EL (cell line): ENCODE measurements at places on chromosomes 16 and 17.
A peak's percentile ranks its signal among the peaks of the same experiment; 100 is the strongest.

DNA sequence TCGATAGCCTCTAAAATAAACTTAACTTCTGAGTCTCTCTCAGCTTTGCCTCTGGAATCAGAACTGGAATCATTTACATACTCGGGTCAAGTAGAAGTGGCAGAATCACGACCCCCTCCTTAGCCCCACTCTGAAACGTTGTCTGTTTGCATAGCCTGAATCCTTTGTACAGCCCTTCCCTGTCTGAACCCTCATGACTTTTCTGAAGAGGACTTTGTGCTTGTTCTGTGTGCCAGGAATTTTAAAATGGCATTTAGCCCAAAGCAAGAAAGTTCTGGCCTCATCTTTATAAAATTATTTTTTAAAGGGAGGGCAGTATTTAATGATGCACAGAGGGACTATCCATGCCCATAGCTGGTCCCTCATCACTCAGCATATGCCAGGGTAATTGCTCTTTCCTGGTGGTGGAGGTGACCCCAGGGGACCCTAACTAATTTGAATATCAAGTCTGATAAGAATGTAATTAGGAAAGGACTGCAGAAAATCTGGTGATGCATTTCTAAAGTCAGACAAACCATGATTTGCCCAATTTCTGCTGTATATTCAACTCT is 342.7 kb upstream of the TNRC6C start:
- DNase-seq = no peak

- DNase-seq = peak; percentile 48
Observed at GRCh38 chr16:56193951-56194726, 2.9 kb downstream of the GNAO1 start.

DNA sequence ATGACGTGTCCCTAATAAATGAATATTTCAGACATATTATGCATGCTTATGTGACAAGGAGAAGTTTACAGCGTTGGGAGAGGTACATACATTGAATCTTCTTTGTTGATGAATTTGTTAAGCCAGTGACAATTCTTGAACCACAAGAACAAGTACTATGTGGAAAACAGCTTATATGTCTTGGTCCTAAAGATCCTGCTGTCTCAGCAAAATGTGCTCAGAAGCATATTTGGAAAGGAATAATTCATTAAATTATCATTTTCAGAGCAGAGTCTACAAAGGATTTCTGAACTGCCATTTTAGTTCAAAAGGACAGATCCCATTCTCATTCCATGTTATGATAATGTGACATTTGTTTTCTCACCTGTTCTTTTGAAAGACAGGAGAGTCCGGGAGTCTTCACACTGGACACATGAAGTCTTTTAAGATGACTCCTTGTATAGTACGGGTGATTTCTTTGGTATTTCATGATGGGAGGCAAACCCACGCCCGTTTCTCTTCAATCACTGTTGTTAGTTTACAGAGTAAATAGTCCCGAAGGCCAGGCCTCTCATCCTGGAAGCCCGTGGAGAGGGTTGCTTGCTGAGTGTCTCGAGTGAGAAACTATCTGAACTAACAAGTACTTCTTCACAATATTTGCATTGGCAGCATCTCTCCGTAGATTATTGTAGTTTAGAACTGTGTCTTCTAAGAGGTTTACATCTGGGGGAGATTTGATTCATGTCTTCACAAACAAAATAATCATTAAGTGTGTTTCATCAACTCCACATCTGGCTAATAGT is 26.7 kb downstream of the VPS35L start:
- DNase-seq = no peak

- no peak for DNase-seq
Observed at GRCh38 chr16:627454-628239, 3.1 kb upstream of the WFIKKN1 start.

- DNase-seq = no peak
Observed at GRCh38 chr16:48052731-48053417, 102.9 kb downstream of the ABCC12 start.

- no peak for DNase-seq
Observed at GRCh38 chr17:69928611-69929010, 146.4 kb upstream of the KCNJ16 start.

GRCh38 chr17:82856361-82856760 is 16.5 kb upstream of the ZNF750 start:
- no peak for DNase-seq

GRCh38 chr17:73798111-73798748 is 154.0 kb upstream of the SDK2 start:
- peak; percentile 29 for DNase-seq

DNA sequence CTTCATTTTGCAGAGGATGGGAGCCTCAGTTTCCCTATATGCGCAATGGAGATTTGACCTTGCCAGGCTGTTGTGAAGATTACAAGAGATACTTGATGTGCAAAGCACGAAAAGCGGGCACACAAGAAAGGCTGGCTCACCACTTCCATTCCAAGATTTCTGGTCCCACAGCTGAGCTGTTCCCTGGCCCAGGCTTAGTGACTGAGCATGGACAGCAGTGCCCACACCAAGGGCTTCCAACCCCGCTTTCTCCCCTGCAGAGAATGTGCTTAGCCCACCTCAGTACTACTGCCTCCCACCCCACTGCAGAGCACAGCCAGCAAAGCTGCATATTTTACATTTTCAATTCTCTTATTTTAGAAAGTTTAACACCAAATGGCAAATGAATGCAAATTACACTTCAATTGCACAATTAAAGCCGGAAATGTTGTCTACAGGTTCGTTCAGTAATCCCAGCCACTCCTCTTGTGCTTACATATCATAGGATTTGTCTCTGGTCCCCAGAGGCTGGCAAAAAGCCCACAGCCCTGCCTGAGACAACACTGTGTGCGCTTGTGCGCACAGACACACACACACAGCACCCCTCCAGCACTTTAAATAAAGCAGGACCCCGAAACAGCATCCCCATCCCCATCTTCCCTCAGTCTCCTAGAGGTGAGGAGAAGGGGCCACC is 51.8 kb downstream of the VAC14 start:
- DNase-seq = no peak

DNA sequence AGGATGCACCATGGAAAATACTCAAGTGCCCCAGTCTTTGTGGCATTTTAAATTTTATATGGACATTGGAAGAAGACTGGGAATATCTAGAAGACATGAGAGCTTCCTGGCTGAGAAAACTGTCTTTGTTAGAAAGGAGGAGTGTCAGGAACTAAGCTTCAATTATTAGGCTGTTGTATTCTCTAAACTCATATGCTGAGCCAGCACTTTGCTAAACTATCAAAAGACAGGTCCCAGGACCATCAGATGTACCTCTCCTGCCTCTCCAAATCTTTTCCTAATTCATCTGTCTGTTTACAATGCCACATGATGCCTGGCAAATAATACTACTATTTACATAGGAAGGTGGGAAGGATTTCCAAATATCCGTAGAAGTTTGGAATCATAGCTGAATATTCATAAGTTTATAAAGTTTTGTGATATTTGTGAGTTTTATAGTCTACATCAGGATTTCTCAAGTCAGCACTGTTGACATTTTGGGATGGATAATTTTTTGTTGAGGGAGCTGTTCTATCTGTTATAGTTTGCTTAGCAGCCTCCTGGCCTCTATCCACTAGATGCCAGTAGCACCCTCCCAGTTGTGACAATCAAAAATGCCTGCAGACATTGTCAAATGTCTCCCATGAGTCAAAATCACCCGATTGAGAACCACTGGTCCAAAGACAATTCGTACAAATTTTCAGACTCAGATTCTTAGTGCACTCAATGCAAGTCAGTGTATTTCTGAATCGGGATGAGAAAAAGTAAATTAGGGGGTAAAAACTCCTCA is 61.2 kb upstream of the NETO2 start:
- DNase-seq = no peak

- no peak for DNase-seq
Observed at GRCh38 chr17:30173649-30174048, 57.0 kb downstream of the NSRP1 start.

- peak; percentile 19 for DNase-seq
Observed at GRCh38 chr17:79970576-79971068, 65.0 kb downstream of the TBC1D16 start.

GRCh38 chr16:87603684-87604633 is 1.7 kb downstream of the JPH3 start:
- DNase-seq = no peak

DNA sequence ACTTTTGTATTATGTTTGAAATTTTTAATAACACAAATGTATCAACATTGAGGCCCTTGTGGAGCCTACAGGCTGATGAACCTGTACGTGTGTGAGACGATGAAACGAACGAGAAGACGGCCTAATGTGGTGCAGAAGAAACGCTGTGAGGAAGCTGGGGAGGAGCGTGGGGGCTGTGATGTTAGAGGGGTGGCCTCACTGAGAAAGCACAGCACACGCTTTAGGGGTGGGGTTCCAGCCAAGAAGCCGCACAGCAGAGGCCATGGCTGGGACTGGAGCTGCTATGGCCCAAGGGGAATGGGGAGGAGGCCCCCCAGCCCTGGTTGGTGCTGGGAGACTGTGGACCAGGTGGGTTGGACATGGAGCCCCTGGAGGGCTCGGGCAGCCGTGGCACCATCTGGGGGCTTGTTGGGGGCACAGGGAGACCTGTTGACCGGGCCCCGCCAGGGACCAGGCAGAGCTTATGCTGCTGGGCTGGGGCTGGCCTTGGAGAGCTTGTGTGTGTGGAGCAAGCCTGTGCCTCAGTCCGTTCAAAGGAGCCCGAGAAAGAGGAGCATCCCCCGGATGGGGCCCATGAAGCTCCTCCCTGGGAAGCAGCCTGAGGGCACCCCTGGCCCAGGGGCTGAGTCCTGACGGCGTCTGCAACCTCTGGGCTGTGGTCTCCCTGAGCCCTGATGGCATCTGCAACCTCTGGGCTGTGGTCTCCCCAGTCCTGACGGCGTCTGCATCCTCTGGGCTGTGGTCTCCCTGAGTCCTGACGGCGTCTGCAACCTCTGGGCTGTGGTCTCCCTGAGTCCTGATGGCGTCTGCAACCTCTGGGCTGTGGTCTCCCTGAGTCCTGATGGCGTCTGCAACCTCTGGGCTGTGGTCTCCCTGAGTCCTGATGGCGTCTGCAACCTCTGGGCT is 44.7 kb downstream of the METRNL start:
- DNase-seq = no peak

DNA sequence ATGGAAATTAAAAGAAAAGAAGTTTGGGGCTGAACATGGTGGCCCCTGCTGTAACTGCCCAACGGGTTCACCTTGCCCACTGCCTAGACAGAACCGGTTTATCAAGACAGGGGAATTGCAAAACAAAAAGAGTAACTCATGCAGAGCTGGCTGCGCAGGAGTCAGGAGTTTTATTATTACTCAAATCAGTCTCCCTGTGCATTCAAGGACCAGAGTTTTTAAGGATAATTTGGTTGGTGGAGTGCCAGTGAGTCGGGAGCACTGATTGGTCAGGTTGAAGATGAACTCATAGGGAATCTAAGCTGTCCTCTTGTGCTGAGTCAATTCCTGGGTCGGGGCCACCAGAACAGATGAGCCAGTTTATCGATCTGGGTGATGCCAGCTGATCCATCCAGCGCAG is 4.4 kb upstream of the SCPEP1 start:
- DNase-seq = no peak

DNA sequence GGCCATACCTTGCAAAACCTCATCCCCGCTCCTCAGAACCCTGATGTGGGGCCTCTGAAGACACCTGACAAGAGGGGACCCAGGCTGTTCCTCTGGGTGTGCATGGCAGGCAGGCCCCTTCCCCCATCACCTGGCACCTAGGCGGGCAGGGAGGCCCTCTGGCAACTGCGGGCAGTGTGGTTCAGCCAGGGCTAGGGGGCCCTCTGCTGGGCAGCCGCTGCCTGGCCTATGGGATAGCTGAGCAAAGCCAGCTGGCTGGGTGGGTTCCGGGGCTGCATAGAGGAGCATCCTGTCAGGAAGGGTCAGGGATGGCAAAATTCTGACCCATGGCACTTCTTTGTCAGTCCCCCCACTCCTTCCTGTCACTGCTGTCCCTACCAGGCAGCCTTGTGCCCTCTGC is 228.7 kb upstream of the ASIC2 start:
- DNase-seq = no peak

- DNase-seq = peak; percentile 70
Observed at GRCh38 chr16:89383095-89384003, 107.0 kb downstream of the ANKRD11 start.

GRCh38 chr17:5788266-5788900 is 204.1 kb upstream of the NLRP1 start:
- DNase-seq = peak; percentile 74

DNA sequence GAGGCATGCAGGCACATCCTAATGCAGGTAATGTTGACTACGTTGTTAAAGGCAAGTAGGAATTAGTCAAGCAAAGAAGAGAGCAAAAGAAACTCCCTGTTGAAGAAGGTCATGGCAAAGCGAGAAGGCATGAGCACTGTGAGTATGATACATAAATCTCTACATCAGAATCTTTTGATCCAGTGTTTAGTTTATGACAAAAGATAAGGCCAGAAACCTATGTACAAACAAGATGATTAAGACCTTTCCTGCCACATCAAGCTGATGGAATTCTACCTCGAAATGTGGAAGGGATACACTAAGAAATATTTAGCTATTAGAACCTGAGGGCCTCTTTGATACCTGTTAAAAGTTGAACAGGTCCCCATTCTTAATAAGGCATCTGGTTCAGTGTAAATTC is 20.2 kb downstream of the SYCE1L start:
- no peak for DNase-seq

DNA sequence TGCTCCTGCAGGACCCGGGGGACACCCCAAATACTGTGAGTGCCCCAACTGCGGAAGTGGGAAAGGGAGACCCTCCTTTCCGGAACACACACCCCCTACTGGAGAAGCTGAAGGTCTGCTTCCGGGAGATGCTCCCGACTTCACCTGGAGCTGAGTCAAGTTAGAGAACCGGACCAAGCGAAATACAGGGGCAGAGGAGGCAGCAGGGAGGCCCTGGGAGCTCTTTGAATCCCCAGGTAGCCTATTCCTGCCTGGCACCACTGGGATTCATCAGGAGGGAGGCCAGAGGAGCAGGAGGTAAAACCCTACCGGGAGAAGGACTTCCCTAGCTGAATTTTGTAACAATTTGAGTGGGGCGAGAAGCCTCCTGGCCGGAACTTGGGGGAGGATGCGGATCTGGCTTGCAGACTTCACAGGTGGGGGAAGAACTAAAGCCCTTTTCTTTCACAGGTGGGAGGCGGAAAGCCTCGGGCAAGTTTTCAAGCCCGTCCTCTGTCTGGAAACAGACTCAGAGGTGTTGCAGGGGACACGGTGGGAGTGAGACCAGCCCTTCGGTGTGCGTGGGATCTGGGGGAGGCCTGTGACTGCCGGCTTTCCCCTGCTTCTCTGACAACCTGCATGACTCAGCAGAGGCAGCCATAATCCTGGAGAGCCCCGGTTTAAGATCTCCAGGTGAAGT is 22.4 kb upstream of the TEKT1 start:
- DNase-seq = peak; percentile 8

GRCh38 chr17:45775576-45776011 is 8.5 kb upstream of the CRHR1 start:
- DNase-seq = no peak

DNA sequence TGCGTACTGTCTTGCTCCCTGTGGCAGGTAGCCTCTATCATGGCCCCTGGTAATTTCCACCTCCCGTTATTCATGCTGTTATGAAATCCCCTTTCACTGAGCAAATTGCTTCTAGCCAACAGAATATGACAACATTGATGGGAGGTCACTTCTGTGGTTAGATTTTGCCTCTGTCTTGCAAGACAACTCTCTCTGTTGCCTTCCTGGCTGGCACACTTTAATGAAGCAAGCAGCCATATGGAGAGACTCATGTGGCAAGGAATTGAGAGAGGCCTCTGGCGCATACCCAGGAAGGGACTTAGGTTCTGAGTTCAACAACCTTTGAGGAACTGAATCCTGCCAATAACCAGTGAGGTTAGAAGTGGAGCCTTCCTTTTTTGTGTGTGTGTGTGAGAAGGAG is 51.8 kb upstream of the GPRC5B start:
- DNase-seq = no peak

GRCh38 chr16:62652441-62653120 is 616.3 kb upstream of the CDH8 start:
- DNase-seq = no peak

GRCh38 chr17:28345419-28346198 is 10.0 kb downstream of the TNFAIP1 start:
- DNase-seq = no peak
